ENCODE measurements at places on chromosomes 13 and 19.

DNA sequence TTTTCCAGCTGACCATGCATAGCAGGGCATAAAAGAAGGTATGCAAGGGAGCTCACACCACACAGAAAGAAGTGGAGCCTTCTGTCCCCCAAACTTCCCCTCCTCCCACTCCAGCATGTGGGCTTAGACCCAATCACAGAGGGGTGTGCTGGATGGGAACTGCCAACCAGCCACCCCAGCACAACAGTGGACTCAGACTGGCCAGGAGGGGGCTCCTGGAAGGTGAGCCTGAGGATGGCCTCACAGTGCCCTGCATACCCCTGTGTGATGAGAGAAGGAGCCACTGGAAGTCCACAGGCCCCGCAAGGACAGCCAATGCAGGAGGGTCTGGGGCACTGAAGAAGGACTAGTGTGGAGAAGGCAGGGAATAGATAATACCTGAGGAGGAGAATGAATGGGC is 106.9 kb upstream of the SERP2 start:
- no peak for DNase-seq

DNA sequence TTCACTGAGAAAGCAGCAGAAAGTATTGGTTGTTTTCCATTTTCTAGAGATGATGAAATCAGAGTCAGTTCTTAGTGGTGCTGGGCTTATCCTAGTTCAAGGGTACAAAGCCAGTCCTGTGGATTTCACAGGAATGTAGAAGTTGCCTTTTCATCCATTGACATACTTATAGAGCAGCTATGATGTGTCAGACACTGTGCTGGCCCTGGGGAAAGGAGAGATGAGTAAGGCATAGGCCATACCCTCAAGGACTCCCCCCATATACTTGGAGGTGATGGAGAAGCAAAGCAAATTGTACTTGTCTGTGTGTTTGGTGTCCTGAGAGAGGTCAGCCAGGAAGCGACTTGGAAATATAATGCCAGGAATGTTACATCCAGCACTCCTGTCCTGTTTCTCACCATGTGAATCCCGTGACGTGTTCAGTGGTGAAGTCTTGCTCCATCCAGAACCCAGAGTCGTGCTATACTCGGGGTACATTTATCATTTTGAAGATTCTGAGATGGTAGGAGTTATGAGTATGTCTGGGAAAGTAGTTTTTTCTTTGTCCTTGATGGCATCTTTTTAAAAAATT is 22.6 kb downstream of the ERCC5 start:
- DNase-seq, result no peak

DNA sequence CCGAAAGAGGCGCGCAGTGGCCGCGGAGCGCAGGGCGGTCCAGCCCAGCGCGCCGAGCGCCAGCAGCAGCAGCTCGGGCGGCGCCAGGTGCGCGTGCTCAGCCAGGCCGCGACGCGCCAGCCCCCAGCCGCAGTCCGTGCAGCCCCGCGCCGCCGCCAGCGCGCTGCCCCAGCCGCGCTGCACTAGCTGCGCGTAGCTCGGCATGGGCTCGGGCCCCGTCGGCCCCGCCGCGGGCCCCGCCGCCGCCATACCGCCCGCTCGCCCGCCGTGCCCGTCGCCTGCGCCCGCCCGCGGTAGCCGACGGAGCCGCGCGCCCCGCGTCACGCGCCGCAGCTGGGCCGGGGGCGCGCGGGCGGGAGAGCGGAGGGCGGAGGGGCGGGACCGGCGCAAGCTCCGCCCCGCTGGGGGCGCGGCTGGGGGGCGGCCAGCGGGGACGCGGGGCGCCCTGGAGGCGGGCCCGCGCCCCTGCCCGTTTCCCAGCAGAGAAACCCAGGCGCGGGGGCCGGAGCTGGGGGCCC is at the start of gene CERS1:
Gene CERS1, minus strand, starts transcription at position 335 of the 518 bp plus-strand sequence. Its CDS starts 86 bp downstream, at position 249.
- no peak for DNase-seq

- DNase-seq, result no peak
These were observed 51.5 kb upstream of the MRI1 start for GRCh38 chr19:13712767-13713201.

GRCh38 chr13:112725346-112726015 is 35.6 kb downstream of the ATP11A start:
- DNase-seq, result no peak

DNA sequence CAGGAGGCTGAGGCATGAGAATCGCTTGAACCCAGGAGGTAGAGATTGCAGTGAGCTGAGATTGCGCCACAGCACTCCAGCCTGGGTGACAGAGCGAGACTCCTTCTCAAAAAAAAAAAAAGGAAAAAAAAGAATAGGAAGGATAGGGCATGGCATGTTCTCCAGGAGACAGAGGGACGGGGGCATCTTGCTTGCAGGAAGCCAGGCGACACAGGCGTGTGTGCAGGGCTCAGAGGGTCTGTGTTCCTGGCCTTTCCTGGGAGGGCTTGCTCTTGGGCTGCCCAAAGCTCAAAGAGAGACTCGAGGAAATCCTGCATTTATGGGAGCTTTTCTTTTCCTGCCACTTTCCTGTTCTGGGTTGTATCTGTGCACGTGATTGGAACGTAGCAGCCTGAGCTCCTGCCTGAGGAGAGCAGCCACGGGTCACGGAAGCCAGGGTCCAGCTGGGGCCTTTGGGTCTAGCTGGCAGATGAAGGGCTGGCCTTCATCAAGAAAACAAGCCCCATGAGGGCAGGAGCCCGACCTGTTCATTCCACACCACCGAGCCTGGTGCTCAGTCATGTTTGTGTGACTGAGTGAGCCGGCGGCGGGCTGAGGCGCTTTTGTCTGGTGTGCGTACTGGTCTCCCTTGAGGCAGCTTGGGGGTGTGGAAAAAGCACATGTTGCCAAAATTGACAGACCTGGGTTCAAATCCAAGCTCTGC is 44.5 kb downstream of the CAPN12 start:
- DNase-seq, result no peak

DNA sequence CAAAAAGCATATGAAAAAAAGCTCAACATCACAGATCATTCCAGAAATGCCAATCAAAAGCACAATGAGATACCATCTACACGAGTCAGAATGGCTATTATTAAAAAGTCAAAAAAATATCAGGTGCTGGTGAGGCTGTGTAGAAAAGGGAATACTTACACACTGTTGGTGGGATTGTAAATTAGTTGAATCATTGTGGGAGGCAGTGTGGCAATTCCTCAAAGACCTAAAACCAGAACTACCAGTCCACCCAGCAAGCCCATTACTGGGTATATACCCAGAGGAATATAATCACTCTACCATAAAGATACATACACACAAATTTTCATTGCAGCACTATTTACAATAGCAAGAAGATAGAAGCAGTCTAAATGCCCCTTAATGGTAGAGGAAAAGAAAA is 529.9 kb downstream of the SLITRK1 start:
- no peak for DNase-seq

- DNase-seq, result no peak
These were observed 441.4 kb downstream of the PCDH20 start for GRCh38 chr13:60974296-60974695.

GRCh38 chr19:3294080-3294850 is 69.8 kb downstream of the CELF5 start:
- no peak for DNase-seq

DNA sequence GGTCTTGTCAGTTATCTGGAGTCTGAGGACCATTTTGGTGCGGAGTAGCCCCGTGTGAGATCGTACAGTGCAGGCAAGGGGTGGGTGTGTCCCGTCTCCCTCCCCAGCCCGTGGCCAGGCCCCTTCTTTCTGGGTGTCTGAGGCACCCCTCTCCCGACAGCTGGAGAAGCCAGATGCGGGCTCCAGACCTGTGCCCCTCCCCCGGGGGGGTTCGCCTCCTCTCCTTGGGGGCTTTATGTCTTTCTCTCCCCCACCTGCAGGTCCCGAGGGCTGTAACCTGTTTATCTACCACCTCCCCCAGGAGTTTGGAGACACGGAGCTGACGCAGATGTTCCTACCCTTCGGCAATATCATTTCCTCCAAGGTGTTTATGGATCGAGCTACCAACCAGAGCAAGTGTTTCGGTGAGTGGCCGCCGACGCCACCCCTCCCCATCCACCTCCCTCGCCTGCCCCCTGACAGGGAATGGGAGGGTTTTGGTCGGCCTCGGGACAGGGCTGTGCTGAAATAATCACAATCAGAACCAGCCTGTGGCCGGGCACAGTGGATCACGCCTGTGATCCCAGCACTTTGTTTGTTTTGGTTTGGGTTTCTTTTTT is 65.6 kb downstream of the CELF5 start:
- no peak for DNase-seq

- DNase-seq, result no peak
These were observed 80.7 kb upstream of the SLITRK5 start for GRCh38 chr13:87590518-87590917.

GRCh38 chr13:113555141-113555540 is 29.4 kb upstream of the TFDP1 start:
- no peak for DNase-seq

GRCh38 chr19:45809643-45810159 is 5.4 kb downstream of the RSPH6A start:
- no peak for DNase-seq

DNA sequence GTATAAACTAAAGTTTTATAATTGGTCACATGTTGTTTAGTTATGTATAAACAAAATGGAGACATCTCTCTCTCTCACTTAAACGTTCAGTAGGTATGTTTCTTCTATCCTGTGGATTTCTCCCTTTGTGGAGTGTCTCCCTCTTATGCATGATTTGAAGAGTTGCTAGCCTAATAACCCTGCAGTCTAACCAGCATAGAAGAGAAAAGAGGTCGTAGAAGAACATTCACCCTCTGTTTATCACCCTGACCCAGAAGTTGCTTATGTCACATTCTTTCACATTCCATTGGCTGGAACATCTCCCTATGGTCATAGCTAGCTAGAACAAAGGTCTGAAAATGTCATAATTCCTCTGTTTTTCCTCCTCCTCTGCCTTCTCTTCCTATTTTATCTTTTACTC is 176.8 kb upstream of the PCDH20 start:
- no peak for DNase-seq

DNA sequence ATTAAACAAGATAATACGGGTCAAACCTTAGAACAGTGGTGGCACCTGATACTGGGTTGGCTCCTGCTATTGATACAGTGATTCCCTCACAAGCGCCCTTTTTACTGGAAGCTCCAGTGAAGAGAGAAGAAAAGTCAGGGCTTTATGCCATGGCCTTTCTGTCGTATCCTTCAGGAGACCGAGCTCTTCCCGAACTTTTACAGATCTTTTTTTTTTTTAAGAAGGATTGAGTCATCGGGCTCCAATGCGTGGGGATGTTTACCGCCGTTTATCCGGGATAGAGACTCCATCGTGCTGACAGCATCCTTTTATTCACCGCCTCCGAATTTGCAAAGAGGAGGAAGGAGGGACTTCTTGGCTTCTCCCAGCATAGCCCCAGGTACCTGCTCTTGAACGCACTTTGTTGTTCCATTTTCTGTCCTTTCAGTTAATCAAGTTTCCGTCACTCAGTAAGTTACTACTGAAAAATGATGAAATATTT is 574 bp downstream of the ZNF227 start:
- no peak for DNase-seq

GRCh38 chr13:20702915-20703779 is at the start of gene IL17D:
IL17D (plus strand) TSS chr13:20703699; CDS start chr13:20704002, 303 bp downstream.
- DNase-seq, result no peak

- DNase-seq, result peak; percentile 53
These were observed 26.3 kb downstream of the ZNF844 start for GRCh38 chr19:12090807-12091206.

GRCh38 chr19:7988307-7988706 is 17.1 kb downstream of the ELAVL1 start:
- DNase-seq, result no peak

DNA sequence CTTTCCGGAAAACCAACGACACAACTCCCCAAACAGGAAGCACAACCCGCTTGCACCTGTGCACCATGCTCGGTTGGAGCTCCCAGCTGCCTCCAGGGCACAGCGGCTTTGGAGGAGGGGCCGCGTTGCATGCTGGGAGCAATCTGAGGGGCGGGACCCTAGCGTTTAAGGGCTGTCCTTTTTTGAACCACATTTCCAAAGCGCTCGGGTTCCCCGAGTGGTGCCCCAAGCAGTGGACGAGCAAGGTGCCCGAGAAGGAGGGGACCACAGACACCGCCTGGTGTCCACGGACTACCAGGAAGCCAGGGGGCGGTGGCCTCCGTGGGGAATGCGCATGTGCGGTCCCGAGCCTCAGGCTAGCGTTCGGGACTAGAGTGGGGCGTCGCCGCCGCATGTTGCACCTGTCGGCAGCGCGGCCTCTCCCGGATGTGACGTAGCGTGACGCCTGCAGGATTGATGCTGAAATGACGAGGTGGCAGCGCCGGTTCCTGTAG is 11.9 kb upstream of the ZNF57 start:
- DNase-seq, result peak; percentile 50

DNA sequence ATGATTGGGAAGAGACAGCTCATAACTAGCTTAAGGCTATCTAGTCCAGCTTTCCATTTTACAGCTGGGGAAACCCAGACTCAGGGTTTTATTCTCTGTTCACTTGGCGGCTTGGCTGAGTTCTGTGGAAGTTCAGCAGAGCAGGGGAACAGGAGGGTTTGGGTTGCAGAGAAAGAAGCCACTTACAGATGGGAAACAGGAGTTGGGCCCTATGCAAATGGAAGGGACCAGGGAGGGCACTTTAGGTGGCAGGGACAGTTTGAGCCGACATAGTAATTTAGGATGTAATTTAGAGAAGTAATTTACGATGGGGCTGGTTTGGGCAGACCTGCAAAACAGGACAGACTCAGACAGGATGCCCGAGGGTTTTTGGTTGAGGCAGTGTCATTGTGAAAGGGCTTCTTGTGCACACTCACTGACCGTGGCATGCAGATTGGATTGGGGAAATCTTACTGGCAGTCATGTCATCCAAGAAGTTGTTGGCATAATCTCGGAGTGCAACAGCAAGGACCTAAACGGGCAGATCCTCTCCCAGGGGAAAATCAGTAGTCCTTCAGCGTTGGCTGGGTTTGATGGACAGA is 47.3 kb upstream of the GPR183 start:
- DNase-seq, result no peak

- DNase-seq, result no peak
These were observed 398.8 kb downstream of the DLEU7 start for GRCh38 chr13:50444726-50445125.

DNA sequence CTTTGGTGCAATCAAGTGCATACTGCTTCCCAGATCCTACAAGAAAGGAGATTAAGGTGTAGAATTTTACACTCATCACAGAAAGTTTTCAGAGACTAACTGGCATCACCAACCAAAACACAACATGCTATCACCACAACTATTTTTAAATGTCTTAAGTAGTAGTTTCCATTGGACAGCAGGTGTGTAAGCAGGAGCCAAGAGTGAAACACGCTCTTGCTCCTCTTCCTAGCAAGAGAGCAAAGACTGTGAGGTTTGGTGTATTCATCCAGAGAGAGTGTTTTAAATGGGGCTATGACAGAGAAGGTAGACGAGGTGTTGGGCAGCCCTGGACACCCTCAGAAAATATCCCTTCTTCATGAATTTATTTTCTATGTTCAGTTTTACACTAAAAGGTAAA is 12.5 kb upstream of the LILRA4 start:
- no peak for DNase-seq

GRCh38 chr19:1467490-1468273 is 11.3 kb downstream of the C19orf25 start:
- DNase-seq, result no peak

All from stimulated activated CD8-positive, alpha-beta memory T cell treated with anti-CD3 and anti-CD28 coated beads, Interleukin-7, amount 100 ng/mL, for 48 hours (primary cell).